G401 (cell line): ENCODE measurements at places on chromosomes 1 and 21. TPM values are rescaled to one million over a fixed set of nuclear protein-coding genes. Genes with fewer than 3 reads are reported as not detected.

DNA sequence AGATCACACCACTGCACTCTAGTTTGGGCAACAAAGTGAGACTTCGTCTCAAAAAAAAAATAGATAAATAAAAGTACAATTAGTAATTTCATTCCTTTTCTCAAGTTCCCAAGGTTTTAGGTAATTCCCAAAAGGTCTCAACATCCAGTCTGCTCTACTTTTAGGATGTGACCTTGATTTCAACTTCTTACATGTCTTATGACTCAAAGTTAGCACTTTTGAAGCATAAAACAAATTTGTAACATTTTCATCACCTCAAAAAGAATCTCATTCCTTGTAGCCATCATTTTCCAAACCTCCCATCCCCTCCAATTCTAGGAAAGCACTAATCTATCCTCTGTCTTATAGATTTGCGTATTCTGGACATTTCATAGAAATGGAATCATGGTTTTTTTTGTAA lies 32.2 kb downstream of the SNX27 start:
- DNase-seq = no peak

Gene LRRC47
- 35.4 and 41.8 TPM in 2 replicates for total RNA-seq

GRCh38 chr1:175152006-175152652 lies 40.4 kb downstream of the KIAA0040 start:
- DNase-seq = peak; percentile 68

Gene NHLH1
- total RNA-seq = not detected in 2 replicates

Gene MARK1
- 4.0 and 6.4 TPM in 2 replicates for total RNA-seq

DNA sequence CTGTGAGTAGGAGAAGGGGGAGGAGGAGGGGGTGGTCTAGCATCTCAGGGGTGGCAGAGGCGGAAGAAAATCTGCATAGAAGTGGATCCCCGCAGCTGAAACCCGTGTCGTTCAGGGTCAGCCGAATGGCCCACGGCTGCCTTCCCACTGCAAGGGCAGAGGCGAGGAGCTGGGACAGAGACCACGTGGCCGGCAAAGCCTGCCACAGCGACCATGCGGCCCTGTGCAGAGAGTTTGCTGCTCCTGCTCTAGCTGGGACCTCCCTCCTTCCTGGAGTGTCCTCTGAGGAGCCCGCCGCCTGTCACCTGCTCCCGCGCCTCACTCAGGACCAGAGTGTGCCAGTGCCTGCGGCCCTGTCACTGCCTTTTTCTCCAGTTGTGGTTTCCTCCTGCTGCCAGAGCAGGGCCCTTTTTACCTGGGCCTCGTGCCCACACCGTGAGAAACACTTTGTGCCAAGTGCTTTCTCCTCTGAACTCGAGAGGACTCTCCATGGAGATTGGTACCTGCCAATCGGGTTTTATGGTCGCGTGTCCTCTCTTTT lies 5.4 kb upstream of the TRPM2 start:
- no peak for DNase-seq

GRCh38 chr21:38679534-38679933 lies 126.2 kb upstream of the ETS2 start:
- no peak for DNase-seq
